ENCODE measurements at places on chromosomes 16 and 17.

GRCh38 chr17:1787301-1787902, 25.5 kb downstream of the SERPINF1 start:
- DNase-seq = peak; percentile 87

- no peak for DNase-seq
Measured at GRCh38 chr16:1079341-1079740, 6.8 kb downstream of the SSTR5 start.

DNA sequence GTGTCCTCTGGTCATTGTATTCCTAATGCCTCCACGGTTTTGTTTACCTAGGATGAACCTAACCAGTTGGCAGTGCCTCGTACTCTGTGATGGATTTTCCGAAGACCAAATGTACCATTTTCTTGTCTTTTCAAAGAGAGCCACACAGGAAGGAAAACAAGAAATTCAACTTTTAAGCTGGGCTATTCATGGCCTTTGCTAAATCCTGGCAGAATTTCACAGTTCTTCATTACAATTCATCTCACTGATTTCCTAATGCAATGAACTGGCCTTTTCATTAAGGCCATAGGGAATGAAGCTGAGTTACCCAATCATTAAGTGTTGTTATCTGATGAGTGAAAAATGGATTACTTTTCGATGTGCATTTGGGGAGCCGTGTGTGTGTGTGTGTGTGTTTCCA, 7.9 kb upstream of the KCNJ16 start:
- no peak for DNase-seq

DNA sequence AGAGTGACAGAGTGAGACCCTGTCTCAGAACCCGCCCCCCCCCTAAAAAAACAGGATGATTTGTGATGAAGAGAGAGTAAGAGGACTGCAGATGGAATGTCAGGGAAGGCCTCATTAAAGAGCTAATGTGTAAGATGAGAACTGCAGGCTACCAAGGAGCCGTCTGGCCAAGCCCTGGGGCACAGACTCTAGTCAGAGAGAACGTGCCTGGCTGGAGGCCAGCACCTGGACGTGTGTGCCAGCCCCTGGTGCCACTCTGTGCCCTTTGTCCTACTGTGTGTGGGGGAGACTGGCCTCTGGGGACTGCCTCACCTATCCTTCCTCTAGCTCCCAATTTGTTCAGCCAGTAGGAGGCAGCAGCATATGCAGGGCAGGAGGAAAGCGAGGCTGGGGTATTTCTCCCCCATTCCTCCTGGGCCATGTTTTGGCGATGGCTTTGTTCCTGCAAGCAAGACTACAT, 37.1 kb downstream of the KNOP1 start:
- no peak for DNase-seq

All from aorta (tissue), 5 donors.